ENCODE measurements at places on chromosomes 2 and 18.

DNA sequence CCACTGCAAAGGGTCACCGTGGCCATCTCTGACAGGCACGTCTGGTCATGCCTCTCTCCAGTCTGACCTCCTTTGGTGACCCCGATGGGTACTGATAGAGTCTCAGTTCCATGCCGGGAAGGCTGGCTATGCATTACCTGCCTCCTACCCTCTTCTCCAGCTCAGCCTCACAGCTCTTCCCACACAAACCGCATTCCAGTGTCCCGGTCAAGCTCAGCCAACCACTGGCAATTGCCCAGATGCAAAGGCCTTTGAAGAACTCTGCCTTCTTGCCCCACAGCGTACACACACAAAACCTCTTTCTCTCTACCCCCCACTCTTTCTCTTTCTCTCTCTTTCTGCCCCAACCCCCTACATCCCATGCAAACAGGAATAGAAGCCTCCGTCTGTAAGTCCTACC lies 37.6 kb downstream of the TMEM163 start:
- no peak for DNase-seq

DNA sequence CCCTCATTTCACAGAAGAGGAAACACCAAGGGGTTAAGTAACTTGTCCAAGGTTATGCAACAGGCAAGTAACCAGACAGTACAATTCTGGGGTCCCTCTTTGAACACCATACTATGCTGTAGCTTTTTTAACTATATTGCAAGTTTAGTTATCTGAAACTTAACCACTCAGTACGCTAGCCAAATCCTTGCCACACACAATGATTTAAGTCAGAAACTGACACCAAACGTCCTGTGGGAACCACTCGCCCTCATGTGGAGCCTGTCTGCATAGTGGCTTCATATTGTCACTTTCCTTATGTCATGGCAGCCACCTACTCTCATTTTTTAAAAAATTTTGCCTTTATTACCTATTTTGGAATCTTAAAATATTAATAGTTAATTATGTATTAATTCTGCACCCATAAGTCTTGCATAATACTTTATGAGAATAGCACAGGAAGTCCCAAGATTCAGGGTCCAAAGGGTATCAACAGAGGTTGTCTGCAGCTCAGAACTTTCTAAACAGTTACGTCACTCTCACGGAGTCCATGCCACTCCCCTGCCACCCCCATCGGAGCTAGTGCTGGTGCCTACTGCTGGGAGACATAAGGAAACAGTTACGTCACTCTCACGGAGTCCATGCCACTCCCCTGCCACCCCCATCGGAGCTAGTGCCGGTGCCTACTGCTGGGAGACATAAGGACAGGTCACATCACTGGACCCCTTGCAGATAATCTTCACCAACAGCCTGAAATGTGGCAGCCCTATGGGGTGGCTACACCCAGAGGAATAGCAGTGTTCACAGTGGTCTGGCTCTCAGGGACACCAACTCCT lies 99.0 kb downstream of the L3MBTL4 start:
- no peak for DNase-seq

DNA sequence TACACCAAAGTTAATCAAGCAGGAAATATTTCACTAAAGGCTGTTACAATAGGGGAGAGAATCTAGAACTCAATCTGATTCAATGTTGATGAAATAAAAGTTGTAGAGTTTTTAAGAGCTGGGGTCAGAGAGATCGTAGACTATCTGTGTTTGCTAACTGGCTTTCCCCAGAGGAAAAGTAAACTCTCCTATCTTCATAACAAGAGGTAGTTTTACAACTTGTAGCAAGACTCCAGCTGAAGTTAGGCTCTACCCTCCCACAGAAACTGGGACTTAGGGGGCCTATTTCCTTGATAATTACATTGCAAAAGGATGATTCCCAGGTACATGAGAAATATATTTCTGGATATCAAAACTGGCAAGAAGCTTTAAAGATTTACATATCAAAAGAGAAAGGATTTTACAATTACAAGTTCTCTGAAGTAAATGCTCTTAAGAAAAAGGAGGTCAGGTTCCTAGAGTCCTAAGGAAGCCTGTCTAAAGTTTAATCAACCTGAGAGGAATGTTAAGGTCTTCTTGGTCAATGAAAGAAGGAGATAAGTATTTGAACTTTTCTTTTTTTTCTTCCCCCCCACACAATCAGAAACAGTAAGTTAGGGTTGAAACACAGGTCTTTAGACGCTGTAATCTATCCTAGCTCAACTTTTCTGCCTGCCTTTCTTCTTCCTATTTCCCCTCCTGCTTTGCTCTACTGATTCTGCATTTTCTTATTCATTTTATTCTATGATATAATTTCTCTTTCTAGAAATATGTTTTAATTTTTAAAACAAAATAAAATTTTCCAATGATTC lies 692.2 kb upstream of the LINC00305 start:
- no peak for DNase-seq

DNA sequence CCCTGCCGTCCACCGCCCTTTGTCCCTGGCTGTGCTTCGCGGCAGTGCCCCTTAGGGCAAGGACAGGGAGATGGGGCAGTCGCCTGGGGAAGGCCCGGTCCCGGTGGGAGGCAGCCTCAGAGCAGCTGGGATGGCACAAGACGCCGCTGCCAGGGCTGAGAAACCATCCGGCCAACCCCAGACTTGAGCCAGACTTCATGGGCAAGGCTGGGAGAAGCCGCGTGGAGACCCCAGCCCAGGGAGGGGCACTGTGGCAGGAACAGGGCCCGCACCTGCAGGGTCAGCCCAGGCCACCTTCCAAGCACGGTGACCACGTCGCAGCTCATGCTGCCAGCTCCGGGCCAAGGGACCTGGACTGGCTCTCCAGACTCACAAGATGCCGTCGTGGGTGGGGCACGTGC lies 84.0 kb downstream of the NFATC1 start:
- no peak for DNase-seq

- DNase-seq: no peak
These were observed 195.4 kb upstream of the RMP24 start for GRCh38 chr18:35777039-35777438.

- DNase-seq: peak; percentile 83
These were observed 7.4 kb downstream of the SOCS6 start for GRCh38 chr18:70296289-70296688.

GRCh38 chr2:41379496-41380221 lies 668.2 kb upstream of the PKDCC start:
- DNase-seq: no peak

DNA sequence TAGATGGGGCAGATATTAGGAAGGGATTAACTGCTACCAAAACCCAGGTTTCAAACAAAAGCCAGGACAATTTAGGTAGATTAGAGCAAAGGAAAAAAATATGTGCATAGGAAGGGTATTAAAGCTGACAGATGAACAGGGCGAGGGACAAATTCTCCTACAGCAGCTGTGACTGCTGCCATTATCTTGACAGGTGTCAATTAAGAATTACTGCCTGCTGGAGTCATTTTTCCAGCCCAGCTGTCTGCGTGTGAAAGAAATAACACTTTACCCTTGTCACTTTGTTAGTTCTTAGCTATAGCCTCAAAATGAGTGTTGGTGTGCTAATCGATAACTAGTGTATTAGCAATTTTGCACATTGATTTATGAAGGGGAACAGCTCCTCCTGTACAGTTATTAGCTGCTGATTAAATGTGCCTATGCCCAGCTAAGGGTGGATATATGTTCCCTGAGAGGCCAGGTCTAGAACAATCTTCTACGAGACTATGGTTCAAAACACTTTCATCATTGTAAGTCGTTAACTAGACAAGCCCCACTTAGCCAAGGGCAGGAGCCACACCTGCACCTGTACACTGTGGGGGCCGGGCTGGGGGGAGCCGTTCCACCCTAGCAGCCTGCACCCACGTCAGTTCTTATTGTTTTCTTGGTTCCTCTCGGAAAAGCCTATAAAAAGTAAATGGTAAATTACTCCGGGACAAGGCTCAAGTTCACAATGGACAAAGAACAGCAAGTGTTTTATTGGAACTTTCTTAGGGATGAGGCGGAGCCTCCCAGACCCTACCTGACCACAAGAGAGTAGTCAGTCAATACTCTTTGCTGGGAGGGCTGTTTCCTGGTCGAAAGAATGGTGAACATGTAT lies 7.7 kb downstream of the TSHZ1 start:
- no peak for DNase-seq

Data from kidney capillary endothelial cell (primary cell).